Choroid plexus epithelial cell (primary cell): ENCODE measurements at places on chromosomes 13 and 19.

- DNase-seq = peak; percentile 65
Observed at GRCh38 chr13:47126432-47126831, 229.6 kb upstream of the HTR2A start.

DNA sequence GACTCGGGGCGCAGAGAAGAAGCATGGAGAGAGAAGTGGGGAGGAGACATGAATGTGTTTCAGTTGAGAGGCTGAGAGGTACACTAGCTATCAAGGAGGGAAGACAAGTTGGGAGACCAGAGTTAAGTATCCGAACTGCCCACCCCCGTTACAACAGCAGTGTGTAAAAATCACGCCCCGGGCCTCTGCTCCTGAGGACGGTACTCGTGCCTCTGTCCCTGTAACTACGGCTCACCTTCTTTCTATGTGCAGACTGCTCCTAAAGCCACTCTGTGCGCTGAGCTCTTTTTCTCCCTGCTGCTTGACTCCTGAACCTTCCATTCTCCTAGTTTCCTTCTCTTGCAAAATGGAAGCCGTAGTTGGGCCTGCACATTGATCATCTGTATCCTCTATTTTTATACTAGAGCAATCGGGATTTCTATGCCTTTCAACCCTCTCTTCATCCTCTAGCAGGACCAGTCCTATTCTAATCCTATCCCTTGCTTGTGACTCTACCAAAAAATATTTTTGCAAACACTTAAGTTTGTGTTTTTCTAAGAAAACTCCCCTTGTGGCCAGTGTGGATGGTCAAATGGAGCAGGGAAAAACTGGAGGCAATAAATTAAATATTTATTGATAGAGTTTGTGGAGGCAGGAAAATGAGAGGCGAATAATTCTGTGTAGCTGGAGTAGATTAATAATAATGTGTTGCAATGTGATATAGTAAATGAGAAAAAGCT, 569 bp downstream of the POLR1D start:
- peak; percentile 26 for DNase-seq

DNA sequence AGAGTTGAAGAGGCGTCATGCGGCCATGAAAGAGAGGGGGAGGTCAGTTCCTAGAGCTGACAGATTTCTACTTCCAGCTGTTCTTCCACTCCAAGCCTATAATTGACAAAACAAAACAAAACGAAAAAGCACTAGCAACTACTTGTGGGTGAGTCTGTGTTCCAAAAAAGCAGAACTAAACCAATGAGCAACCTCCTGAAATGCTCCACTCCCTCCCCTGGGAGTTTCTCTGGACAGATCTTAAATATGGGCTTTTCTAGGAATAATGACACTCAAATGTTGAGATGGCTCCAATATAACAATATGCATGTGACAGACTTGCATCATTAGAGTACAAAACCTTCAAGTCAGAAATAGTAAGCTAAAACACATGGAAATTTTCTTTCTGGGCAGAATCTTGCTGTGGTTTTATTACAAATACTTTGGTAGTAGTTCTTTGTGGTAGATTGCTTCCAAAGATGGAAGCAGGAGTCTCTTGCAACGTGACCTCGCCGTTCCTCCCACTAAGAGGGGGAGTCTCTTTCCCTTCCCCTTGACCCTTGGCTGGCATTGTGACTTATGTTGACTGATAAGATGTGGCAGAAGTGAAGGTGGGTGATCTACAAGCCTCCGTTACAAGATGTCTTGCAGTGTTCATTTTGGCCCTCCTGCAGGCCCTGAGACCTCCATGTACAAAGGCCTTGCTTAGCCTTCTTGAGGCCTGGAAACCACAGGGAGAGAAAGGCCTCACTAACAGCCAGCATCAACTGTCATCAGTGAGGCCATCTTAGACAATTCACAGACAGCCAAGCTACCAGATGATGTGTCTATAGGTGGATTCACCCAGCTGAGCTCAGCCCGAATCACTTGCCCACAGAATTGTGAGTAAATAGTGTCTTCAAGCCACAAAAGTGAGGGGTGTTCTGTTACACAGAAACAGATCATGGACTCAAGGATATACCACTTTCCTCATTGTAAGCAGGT, 173.1 kb upstream of the RFC3 start:
- DNase-seq = peak; percentile 31

DNA sequence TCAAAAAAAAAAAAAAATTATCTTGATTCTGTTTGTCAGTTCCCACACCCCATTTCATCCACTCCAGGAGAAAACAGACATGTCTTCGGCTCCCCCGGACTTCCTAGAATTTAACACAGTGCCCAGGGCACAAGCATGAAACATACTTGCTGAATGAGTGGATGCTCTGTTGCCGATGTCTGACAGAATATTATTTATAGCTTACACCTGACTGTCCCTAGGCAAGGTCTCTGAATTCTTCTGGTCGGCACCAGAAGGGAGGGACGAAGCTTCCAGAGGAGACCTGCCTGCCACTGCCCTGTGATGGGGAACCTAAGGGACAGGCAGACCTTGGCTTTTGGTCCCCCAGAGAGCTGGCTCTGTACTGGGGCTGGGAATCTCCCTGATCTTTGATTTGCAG, 43.9 kb upstream of the PEG3 start:
- DNase-seq = no peak

GRCh38 chr19:16161840-16162239, 11.5 kb downstream of the CIB3 start:
- peak; percentile 83 for DNase-seq

GRCh38 chr13:46735425-46735824, 61.5 kb downstream of the ESD start:
- no peak for DNase-seq

- peak; percentile 64 for DNase-seq
Observed at GRCh38 chr13:32731576-32731975, 145.3 kb downstream of the PDS5B start.

DNA sequence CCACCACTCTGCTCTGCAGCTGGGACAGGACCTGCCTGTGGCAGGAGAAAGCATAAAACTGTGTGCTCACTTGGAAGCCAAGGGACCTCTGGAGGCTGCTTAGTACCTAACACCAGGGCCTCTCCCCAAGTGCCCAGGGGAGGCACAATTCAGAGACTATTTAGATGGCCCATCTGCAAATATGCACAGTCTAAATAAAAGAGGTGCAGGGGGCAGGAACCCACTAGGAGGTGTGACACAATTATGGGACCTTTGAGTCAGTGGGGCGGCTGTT, 32.6 kb upstream of the EPHX3 start:
- DNase-seq = no peak

GRCh38 chr13:104773775-104774174, 1707.6 kb upstream of the SLC10A2 start:
- DNase-seq = peak; percentile 82

- DNase-seq = no peak
Observed at GRCh38 chr19:50344661-50345318, 15.6 kb upstream of the KCNC3 start.

GRCh38 chr13:67084066-67084465, 146.1 kb downstream of the PCDH9 start:
- DNase-seq = peak; percentile 15

GRCh38 chr13:44188257-44188656, 185.4 kb upstream of the SERP2 start:
- DNase-seq = peak; percentile 32

DNA sequence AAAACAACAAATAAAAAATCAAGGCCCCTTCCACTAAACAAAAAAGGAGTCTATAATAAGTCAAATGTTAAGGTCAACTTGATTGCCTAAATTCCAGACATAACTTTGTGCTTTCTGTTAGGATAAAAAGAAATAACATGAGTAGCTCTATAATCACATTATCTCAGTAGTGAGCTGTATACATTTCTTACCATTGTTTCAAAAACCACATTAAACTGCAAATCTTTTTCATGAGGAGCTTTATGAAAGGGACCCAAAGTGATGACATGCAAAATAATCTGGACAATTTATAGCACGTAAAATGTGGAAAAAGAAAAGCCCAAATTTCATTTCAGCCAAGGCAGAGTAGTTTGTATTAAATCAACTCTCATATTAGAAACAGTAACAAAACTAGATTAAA, 269.2 kb downstream of the KLF12 start:
- no peak for DNase-seq

- DNase-seq = no peak
Observed at GRCh38 chr13:98225036-98225940, 48.2 kb upstream of the RNF113B start.

DNA sequence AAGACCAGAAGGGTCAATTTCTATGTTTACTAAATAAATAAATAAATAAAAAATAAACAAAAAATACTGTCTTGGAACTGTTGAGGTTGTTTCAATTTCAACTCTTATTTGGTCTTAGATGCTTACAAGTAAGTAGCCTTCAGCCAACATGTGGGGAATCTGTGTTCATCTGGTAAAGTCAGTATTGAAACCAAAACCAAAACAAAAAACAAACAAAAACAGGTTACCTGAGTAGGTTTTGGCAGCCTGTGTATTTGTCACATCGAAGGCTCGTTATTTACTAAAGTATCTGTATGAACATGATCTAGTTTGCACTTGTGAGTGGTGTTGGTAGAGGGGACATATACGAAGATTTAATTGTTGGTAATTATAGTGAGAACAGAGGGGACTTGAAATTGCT, 471.5 kb downstream of the SLITRK5 start:
- no peak for DNase-seq

GRCh38 chr19:52536448-52536800, 9.0 kb downstream of the ZNF808 start:
- DNase-seq = peak; percentile 8

DNA sequence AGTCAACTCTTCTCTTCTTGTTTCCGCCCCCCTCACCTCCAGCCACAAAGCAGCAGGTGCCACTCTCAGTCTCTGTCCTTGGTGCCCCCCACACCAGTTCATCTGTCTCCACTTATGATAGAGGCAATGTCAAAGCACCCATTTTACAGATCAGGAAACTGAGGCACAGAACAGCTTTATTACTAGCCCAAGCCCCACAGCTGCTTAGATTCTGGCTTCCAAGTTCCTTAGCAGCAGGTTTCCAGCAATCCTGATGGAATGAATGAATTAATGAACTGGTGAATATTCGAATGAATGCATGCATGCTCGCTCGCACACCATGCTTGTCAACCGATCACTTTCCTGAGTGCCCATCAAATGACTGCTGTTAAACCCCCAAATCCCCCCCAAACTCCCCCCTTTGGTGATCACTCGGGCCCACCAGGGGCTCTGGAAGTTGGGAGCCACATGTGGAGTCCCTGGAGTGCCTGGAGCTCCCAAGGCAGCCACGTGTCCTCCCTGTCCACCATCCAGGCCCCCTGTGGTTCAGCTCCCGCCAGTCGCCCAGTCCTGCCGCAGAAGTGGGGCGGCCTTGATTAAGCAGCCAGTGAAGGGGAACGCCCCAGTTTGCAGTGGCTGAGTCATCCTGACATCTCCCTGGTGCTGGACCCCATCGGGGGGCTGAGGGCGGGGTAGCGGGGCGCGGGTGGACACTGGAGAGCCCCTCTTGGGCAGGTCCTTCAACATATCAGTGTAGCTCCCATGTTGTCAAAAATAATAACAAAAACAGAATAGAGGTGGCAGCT, 6.8 kb downstream of the PTPRS start:
- DNase-seq = no peak

DNA sequence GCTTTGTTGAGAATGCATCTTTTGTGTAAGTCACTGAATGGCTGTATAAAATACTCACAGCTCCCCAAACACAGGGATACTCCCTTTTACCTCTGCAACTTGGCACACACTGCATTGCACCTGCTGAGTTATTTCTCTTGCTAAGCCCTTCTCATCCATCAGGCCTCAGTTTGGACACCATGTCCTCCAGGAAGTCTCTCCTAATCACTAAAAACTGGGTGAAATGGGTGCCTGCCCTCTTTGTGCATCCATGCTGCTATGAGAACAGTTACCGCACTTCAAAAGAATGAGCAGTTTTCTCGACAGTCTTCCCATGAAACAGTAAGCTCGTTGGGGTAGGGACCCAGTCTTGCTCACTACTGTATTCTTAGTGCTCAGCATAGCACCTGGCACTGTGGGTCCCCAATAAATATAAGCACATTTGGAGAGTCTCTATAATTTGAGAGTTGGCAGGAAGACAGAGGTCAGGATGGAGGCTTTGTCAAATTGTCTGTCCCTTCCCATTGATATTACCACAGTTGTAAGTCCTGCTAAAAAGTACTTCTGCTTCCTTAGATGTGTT, 4.6 kb upstream of the SLC25A30 start:
- DNase-seq = no peak

- no peak for DNase-seq
Observed at GRCh38 chr13:25872481-25873241, 179.2 kb downstream of the SHISA2 start.

GRCh38 chr13:32117701-32118100, 86.1 kb downstream of the FRY start:
- DNase-seq = peak; percentile 23

- no peak for DNase-seq
Observed at GRCh38 chr13:59633290-59633689, 530.4 kb downstream of the DIAPH3 start.

GRCh38 chr13:110705826-110706569, at the start of gene CARS2:
Gene CARS2, minus strand, starts transcription at chr13:110706116. Its CDS starts 23 bp downstream, at chr13:110706093.
- peak; percentile 98 for DNase-seq

GRCh38 chr13:28877408-28877807, 57.3 kb downstream of the MTUS2 start:
- no peak for DNase-seq

DNA sequence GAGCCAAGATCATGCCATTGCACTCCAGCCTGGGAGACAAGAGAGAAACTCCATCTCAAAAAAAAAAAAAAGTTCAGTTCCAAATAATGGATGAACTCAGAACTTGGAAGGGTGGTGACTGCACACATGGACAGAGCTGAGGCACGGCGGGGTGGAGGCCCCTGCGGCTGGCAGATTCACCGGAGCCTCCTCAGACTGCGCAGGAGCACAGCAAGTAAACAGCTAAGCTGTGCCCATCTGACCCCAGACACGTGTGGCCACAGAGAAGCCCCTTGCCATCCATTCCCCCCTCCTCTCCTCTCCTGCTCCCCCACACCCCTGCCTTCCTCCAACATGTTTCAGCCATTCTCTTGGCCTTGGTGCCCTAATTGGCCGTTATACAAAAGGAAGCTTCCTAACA, 15.6 kb upstream of the PROZ start:
- DNase-seq = no peak

GRCh38 chr13:71460211-71460610, 406.8 kb downstream of the DACH1 start:
- DNase-seq = peak; percentile 26

- peak; percentile 47 for DNase-seq
Observed at GRCh38 chr13:75345193-75345592, 136.8 kb downstream of the TBC1D4 start.

GRCh38 chr19:456547-457110, 4.2 kb downstream of the SHC2 start:
- no peak for DNase-seq

- no peak for DNase-seq
Observed at GRCh38 chr13:66995203-66995611, 234.9 kb downstream of the PCDH9 start.

- DNase-seq = peak; percentile 58
Observed at GRCh38 chr13:107462501-107462900, 752.8 kb downstream of the LIG4 start.
